ENCODE measurements at places on chromosomes 7 and 10.

GRCh38 chr7:115229401-115230105 lies 307.7 kb downstream of the MDFIC start:
- DNase-seq = no peak

GRCh38 chr7:129764247-129765084 lies 152.9 kb downstream of the NRF1 start:
- no peak for DNase-seq

GRCh38 chr7:66047426-66047825 lies 28.2 kb upstream of the ASL start:
- DNase-seq = no peak

DNA sequence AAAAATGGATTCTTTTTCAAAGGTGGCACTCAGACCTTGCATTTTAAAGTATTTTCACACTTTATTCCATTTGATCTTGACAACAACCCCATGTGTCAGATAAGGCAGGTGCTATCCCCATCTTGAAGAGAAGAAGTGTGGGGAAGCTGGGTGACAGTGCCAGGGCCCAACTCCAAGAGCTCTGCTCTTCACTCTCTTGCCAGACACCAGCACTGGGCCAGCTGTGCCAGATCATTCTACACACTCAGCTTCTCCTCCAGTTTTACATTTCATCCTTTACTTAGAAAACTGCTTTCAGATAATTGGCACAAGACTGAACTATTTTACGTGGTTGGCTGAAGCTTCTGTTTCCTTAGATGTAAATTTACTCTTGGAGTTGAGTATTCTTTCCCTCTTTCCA lies 64.4 kb downstream of the ENO4 start:
- no peak for DNase-seq

DNA sequence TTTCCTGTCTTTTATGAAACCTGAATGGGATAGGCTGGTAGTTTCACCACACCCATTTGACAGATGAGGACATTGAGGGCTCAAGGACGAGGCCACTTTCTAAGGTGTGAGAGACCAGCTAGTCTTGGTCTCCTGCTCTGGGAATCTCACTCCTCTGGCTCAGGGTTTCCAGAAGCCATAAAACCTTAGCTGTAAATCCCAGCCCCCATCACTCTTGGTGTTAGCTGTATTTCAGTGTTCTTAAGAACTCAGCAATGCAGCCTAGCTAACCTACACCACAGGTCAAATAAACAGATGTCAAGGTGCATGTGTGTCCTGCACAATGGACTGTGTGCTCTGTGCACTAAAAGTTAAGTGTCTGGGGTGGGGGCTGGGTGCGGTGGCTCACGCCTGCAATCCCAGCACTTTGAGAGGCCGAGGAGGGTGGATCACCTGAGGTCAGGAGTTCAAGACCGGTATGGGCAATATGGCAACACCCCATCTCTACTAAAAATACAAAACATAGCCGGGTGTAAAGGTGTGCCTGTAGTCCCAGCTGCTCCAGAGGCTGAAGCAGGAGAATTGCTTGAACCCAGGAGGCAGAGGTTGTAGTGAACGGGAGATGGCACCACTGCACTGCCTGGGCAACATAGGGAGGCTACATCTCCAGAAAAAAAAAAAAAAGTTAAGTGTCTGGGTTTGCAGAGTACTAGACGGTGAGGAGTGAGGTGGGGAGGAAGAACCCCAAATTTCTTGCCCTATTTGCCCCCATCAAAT lies 567 bp upstream of the EPO start:
- DNase-seq = no peak

- no peak for DNase-seq
These were observed 57.6 kb downstream of the ZNF727 start for GRCh38 chr7:64102656-64103400.

Data from activated T-cell treated with anti-CD3 and anti-CD28 coated beads, Interleukin-2, amount 50 U/mL, for 1 hour (primary cell).